T-helper 2 cell (primary cell): ENCODE measurements at places on chromosomes 1 and 21.

- no peak for DNase-seq
Measured at GRCh38 chr1:214259353-214259977, 21.5 kb upstream of the SMYD2 start.

DNA sequence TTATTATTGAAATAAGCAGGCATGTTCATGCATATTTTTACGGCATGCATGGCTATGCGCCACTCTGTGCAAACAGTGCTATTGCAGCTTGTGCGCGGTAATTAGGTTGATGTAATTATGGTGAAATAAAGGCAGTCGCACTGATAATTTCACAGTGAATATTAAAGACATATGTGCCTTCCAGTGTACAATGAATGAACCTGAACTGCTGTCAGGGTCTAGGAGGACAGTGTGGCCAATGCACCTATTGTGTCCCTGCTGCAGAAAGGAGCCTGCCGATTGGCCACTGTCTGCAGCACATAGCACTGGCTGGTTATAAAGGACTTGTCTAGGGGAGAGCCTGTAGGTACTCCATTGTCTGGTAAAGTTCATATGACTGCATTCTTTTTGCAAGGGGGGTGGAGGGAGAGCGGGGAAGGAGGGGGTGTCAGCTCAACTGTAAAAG lies 340.4 kb downstream of the USP25 start:
- DNase-seq, result no peak

- DNase-seq, result no peak
Measured at GRCh38 chr1:153649137-153649862, 9.2 kb upstream of the SNAPIN start.

- DNase-seq, result no peak
Measured at GRCh38 chr1:246293366-246294121, 213.5 kb downstream of the SMYD3 start.

DNA sequence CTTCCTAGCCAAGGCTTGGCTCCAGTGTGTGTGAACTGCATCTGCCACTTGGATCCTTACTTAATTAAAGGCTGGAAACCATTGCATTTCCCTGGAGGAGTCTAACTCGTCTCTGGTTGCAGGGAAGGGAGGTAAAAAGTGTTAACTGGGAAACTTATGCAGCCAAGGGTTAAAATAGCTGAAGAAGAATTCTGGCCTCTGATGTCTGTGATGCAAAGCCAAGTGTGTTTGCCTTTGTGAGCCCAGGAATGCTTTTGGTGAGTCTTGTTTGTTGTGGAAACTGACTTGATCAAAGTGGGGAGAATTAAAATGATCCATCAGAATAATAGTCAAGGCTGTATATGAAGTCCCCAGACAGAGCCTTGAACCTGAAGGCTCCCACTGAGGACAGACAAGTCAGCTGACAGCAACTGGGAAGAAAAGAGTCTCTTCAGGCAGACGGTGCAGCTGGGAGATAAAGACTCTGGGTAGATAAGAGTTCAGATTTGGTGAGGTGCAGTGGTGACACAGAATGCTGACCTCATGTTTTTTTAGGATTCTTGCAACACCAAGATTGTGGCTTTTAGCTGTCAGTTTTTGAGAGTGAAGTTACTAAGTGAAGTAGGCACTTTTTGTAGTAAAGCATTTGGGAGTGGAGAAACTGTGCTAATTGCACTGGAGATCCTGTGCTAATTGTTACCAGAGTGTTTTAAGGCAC lies 59.5 kb upstream of the WLS start:
- DNase-seq, result no peak

DNA sequence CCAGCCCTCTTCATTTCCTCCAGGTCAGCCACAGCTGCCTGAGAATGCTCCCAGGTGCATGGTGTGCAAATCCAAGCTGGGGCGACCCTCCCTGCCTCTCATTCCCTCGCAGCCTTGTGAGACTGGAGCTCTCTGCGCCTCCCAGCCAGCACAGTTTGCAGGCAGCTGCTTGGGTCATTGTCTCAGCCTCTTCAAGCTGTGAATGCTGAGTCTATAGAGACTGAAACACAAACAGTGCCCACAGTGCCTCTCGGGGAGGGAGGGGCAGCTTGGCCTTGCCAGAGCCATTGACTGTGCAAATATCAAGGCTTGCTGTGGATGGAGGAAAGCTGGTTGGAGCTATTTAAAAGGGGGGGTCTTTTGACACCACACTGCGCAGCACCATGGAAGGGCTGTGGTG lies 10.6 kb downstream of the PLXNA2 start:
- no peak for DNase-seq

DNA sequence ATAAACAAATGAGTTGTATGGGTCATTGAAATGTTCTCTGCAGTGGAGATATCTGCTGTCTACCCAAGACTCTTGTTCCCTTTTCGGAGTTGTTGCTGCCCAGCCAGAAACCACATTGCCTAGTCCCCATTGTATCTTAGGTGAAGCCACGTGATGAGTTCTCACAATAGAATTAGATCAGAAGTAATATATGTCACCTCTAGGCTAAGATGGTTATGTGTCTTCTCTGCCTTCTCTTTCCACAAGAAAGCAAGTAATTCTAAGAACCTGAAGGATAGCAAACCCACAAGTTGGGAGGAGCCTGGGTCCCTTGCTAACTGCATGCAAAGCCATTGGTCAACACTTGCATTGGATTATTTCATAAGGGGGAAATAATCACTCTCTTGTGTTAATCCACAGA lies 76.6 kb downstream of the ADCY10 start:
- no peak for DNase-seq
